ENCODE measurements at places on chromosomes 7 and 10.

- no peak for DNase-seq
These were observed 170.8 kb downstream of the PDE1C start for GRCh38 chr7:31899356-31899927.

DNA sequence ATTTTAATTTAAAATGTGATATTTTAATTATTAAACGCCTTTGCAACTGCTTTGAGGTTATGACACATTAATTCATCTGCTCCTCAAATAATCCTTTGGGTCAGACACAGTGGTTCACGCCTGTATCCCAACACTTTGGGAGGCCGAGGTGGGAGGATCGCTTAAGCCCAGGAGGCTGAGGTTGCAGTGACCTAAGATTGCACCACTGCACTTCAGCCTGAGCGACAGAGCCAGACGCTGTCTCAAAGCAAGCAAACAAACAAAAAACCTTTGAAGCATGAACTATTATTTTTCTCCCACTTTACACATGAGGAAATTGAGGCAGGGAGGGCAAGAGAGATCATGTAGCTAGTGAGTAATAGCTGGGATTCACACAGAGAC lies 1.5 kb upstream of the POLD2 start:
- no peak for DNase-seq

- peak; percentile 29 for DNase-seq
These were observed 1.3 kb downstream of the GLI3 start for GRCh38 chr7:42235741-42236161.

DNA sequence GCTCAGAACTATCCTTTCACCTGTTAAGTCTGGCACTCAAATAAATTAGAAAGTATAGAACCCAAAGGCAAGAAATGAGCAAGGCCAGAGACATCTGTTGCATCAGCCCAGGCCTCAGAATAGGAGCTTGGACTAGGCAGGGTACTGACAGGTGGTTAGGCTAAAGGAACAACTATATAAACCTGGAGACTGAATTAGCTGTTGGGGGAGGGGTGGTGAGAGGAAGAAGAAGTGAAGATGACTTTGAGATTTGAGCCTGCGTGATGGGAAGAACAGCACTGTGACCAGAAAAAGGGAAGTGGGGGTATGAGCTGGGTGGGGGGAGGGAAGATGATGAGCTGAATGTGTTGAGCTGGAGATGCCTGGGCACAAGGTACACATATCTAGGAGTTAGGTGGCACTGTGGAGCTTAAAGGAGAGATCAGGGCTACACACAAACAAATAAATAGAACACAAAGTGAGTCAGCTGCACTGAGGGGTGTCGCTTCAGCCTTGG lies 244.7 kb downstream of the PTEN start:
- no peak for DNase-seq

GRCh38 chr10:98316661-98317060 lies 48.7 kb upstream of the LOXL4 start:
- no peak for DNase-seq

GRCh38 chr7:83648464-83649241 lies at the start of gene SEMA3E:
Gene SEMA3E, minus strand, starts transcription at chr7:83649139.
- DNase-seq = no peak

DNA sequence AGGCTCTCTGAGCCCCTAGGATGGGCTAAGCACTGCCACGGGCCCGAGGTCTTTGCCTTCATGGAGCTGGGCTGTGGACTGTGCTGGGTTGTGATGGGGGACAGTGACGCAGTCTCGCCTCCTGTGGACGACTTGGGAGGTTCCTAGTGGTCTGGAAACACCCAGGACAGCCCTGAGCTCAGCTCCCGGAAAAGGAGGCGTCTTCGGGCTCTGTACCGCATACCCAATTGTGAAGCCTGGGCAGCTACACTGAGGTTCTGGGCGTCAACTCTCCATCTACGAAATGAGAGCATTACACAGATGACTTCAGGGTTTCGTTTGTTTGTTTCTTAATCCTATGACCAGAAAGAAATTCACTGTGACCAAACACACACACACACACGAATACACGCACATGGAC lies 79.6 kb upstream of the KAT6B start:
- DNase-seq = no peak

DNA sequence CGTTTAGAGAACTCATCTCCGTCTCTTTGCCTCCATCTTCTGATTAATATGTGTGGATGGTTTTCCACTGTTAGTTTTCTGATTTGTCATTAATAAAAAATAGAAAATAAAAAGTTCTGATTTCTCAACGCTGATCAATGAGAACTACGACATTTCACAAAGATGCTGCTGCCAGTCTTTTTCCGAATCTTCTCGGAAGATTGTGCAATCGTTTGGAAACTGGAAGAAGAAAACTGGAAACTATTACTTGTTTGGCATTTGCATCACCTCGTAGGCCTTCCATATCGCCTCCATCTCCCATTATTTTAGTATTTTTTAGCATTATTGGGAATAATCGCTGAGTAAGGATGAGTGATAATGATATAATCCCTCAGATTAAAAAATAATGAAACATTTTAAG lies 123.2 kb upstream of the KLF6 start:
- DNase-seq = no peak

DNA sequence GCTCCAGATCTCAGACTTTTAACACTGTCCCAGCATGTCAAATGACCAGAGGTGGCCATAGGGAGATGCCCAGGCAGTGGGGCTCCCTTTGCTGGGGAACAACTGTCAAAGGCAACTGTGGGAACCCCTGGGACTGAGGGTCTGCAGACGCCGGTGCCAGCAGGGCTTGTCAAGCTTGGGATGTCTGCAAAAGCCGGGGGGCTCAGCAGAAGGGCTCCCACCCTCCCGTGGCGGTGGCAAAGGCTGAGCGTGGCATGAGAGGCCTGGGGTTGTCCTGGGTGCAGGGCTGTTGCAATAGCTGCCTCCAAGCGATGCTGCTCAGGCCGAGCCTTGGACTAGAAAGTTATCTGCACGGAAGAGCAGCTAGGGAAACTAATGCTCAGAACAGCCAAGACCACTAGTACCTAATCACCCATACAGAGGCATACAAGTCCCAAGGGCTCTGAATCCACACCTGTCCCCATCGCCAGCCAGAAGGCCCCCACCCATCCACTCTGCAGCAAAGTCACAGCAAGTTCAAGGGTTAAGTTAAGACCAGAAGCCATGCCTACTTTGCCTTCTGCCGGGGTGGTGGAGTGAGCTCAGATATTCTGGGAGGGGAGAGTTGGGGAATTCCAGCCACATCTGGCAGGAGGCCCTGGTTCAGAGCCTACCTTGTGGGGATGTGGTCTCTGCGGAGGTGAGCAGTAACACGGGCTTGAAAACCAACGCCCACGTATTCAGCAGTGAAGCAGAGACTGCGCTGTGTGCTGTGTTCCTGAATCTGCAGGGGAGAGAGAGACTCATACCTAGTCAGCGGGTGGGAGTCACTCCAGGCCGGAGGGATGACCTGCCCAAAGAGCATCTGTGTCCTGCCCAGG lies 4.6 kb downstream of the SH2B2 start:
- no peak for DNase-seq

DNA sequence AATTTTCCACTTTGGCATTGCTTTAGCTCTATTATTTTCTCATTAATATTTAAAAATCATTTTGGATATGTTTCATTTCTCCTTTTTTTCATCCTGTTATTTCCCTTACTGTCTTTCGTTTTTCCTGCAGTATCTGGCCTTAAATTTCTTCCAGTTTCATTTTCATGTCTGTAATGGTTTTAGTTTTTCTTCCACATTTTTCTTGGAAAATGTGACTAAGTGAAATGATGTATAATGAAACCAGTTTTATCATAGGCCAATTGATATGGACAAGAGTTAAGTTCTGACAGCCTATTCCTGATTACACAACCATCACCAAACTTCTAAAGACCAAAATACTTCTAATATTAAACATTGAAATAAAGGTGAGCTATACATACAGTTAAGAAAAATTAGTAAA lies 158.5 kb downstream of the LHFPL3 start:
- no peak for DNase-seq

DNA sequence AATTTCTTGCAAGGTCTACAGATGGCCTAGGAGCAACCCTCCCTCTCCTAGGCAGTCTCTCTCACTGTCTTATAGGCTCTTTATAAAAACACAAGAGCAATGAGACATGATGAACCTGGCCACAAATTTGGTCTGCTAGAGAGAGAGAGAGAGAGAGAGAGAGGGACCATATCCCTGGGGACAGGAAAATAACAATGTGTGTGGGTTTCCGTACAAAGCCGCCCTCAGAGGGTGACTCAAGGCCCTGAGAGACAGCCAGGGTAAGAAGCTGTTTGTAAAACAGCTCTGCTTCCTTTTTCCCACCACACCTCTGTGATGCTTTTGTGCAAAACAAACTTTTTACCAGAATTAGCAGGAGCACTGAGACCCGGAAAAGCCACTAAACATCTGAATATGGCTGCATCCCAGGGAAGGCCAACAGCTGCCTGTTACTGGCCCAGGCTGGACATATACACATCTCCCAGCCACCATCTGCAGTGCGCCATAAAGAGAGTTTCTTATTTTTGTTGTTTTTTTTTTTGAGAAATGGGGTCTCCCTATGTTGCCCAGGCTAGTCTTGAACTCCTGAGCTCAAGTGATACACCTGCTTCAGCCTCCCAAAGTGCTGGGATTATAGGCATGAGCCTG lies 18.4 kb downstream of the GIMAP5 start:
- DNase-seq = no peak

GRCh38 chr10:4443419-4443818 lies 382.6 kb upstream of the AKR1E2 start:
- DNase-seq = no peak

DNA sequence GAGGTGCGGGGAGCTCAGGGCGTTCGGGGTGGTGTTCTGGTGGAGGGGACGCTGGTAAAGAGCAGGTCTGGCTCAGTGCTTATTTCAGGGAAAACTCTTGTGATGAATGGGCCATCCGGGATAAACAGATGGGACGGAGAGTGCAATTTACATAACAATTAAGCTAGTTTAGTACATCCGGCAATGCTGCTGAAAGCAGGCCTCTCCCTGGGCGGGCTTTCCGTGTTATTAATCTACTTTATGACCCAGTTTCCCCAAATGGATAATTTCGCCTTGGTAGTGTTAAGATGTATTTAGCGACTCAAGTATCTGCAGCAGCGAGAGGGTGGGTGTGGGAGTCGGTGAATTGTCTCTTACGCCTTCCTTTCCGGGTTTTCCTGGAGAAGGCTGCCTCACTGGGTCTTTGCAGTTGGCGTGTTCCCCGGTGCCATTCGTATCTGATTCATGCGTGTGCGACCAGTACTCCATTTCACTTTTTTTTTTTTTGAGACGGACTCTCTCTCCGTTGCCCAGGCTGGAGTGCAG lies 25.2 kb downstream of the FOXK1 start:
- DNase-seq = no peak

GRCh38 chr10:113007343-113007771 lies 57.3 kb downstream of the TCF7L2 start:
- DNase-seq = no peak

DNA sequence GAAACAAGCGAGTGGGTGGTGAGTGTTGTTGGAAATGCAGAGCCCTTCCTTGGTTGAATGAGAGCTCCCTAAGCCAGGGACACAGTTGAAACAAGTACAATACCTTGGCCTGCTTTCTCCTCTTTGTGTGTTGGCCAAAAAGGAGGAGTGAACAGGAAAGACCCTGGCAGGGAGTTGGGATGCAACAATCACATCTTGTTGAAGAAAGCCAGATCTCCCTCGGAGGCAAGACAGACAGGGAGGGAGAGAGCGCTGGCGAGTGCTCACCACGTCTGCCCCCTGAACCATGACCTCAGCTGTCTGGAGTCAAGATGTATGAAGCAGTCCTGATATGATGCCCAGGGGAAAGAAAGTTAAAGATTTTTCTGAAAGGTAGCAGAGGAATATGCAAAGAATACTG lies 66.8 kb downstream of the ADAM12 start:
- no peak for DNase-seq

DNA sequence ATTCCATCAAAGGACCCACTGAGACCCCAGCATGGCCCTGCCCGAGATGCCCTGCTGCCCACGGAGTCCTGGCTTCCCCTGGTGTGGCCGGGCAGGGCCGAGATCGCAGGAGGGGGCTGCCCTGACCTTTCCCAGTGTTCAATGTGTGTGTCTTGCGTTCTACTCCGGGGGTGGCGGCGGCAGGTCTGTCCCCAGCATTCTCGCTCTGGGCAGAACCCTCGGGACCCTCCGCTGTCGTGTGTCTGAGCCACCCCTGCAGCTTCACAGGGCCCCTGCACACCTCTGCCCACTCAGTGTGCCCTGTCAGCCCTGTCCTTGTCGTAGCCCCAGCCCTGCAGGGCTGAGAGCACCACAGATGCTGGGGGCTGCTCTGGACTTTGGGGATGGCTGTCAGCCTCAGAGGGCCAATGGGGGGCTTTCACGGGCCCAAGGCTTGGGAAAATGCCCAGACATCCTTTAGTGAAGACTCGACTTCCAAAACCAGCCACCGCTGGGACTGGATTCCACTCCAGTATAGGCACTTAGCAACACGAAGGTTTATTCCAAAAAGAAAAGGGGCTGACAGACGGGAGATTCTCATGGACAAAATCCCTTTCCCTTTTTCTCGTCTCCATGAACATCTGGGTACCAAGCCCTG lies 30.0 kb upstream of the KNDC1 start:
- peak; percentile 14 for DNase-seq

DNA sequence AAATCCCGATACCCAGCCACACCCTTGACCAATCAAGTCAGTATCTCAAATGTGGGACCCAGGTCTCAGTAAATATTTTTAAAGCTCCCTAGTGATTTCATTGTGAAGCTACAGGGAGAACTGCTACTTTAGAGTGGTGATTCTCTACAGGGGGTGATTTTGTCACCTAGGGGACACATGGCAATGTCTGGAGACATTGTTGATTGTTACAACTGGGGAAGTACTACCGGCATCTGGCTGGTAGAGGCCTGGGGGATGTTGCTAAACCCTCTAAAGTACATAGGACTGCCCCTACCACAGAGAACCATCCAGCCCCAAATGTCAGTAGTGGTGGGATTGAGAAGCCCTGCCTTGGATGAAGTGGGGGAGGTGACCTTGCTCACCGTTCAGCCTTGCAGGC lies 152.9 kb downstream of the RPS24 start:
- no peak for DNase-seq

GRCh38 chr10:58755677-58756076 lies 243.0 kb downstream of the BICC1 start:
- no peak for DNase-seq

DNA sequence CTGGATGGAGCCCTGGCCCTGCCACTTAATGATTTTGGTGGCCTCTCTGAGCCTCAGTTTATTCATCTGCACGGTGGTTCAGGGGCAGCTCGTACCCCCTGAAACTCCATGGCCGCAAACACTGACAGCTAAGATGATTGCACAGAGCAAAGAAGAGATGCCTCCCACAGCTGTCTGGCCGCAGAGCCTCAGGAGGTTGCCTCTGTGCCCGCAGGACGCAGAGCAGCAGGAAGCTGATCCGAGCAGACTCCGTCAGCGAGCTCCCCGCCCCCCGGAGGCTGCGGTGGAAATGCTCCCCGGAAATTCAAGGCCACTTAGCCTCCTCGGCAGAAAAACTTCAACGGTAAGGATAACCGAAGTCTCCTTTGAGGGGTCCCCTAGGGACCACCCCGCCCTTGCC lies 30.2 kb upstream of the C10orf53 start:
- DNase-seq = no peak

GRCh38 chr10:34813626-34814222 lies 1.4 kb downstream of the PARD3 start:
- DNase-seq = peak; percentile 46
